ENCODE measurements at places on chromosomes 5 and 9.

- H3K36me3 ChIP-seq = no peaks in the 10 kb centered on the region
- H3K27me3 ChIP-seq = no peaks in the 10 kb centered on the region
- no peak overlapping the region for H3K4me3 ChIP-seq
- no peaks in the 10 kb centered on the region for H3K4me1 ChIP-seq
- H3K27ac ChIP-seq = no peak overlapping the region
- no peak for DNase-seq
Observed at GRCh38 chr5:109620651-109621050, 69.1 kb upstream of the MAN2A1 start.

DNA sequence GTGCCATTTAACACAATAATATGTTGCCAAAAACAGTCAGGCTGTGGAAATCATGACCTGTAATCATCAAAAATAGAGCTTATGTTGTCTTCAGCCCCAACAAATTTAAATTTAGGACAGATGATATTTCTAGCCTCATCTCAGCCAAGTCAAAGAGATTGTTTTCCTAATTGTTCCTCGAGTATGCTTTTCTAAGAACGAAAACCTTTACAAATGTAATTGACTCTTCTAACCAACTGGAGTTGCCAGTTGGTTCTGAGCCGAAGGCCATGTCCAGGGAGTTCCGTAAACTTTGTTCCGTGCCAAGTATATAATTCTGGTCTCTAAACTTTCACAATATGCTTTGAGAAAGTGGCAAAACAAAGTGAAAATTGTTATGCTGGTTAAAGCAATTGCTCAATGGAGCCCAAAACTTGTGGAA, 160.8 kb downstream of the CEMIP2 start:
- no peaks in the 10 kb centered on the region for H3K36me3 ChIP-seq
- no peak for DNase-seq
- H3K4me3 ChIP-seq = no peak overlapping the region
- no peaks in the 10 kb centered on the region for H3K27me3 ChIP-seq

- H3K36me3 ChIP-seq = no peaks in the 10 kb centered on the region
- H3K4me1 ChIP-seq = no peaks in the 10 kb centered on the region
- H3K27ac ChIP-seq = no peak overlapping the region
- H3K27me3 ChIP-seq = no peaks in the 10 kb centered on the region
- DNase-seq = no peak
Observed at GRCh38 chr5:27814983-27815382, 776.6 kb upstream of the CDH9 start.

- no peak for DNase-seq
- no peak overlapping the region for H3K4me3 ChIP-seq
- no peak overlapping the region for H3K27ac ChIP-seq
- no peaks in the 10 kb centered on the region for H3K27me3 ChIP-seq
Observed at GRCh38 chr5:9166202-9167112, 379.4 kb downstream of the SEMA5A start.

DNA sequence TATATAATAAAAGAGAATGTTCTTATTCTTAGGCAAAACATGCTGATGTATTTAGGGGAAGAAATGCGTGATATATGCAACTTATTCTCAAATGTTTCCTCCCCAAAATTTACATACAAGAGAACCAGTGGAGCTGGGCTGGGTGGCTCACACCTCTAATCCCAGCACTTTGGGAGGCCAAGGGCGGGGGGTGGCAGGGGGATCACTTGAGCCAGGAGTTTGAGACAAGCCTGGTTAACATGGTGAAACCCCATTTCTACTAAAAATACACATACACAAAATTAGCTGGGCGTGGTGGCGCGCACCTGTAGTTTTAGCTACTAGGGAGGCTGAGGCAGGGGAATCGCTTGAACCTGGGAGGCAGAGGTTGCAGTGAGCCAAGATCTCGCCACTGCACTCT, 27.5 kb upstream of the UBTD2 start:
- no peaks in the 10 kb centered on the region for H3K4me1 ChIP-seq
- H3K27ac ChIP-seq = no peak overlapping the region
- H3K36me3 ChIP-seq = no peaks in the 10 kb centered on the region
- no peak for DNase-seq
- no peak overlapping the region for H3K4me3 ChIP-seq

DNA sequence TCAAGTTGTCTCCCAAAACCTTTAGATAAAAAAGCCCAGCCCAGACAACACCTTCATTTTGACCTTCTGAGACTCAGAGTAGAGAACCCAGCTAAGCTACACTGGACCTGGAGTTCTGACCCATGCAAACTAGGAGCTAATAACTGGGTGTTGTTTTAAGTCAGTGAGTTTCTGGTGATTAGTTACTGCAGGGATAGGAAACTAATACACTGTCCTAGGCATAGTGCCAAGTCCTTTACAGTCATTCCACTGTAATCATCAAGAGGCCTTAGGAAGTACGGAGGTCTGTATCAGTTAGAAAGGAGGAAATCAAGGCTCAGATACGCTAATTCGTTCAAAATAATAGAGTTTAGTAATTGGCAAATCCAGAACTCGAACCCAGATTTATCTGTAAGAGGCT, 197.9 kb downstream of the KCTD16 start:
- H3K4me3 ChIP-seq = no peak overlapping the region
- no peaks in the 10 kb centered on the region for H3K27me3 ChIP-seq
- DNase-seq = no peak
- H3K36me3 ChIP-seq = no peaks in the 10 kb centered on the region

Data from iPS DF 6.9 (cell line).